ENCODE measurements at places on chromosomes 2 and 18.

- no peak for DNase-seq
Measured at GRCh38 chr18:34695310-34695709, 14.8 kb upstream of the DTNA start.

- DNase-seq, result no peak
Measured at GRCh38 chr2:187319441-187320108, 128.5 kb downstream of the CALCRL start.

DNA sequence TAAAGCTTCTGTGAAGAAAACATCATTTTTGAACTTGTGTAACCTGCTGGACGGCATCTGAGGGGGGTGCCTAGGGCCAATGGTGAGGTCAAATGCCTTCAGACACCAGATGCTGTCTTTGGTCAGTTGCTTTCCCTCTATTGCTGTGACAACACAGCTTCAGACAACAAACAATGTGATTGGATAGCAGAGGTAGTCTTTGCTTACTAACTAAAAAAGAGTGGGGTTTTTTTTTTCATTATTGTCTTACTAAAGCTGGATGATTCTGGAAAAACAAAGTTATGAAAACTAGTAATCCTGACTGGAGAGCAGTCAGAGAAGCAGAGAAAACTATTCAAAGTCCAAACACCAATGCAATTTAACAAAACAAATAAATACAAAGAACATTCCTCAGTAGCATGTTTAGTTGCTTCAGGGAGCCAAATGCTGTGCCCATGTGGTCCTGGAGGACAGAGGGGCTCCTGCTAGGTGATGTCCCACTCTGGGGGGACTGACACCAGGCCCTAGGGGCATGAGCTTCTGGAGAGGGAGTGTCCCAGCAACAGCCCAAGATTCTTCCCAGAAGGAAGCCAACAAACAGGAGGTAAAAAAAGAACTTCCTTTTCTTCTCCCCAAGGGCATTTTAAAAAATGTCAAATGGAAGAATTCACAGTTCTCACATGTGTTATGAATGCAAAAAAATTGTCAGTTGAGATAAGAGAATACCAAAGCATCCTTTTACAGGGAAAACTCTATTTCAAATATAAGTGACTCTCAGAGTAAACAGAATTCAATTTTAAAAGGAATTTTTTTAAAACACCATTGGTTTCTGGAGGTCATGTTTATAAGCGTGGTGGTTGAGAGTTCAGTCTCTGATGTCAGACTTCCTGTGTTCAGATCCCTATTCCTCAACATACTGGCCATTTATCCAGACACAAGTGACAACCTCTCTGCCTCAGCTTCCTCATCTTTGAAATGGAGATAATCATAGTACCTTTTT is 181.1 kb upstream of the PGAP1 start:
- no peak for DNase-seq

GRCh38 chr18:13279181-13280069 is 60.9 kb downstream of the LDLRAD4 start:
- no peak for DNase-seq

GRCh38 chr18:8988260-8988871 is 114.1 kb upstream of the NDUFV2 start:
- peak; percentile 36 for DNase-seq

GRCh38 chr2:241951316-241951700 is 81.8 kb downstream of the RTP5 start:
- no peak for DNase-seq

DNA sequence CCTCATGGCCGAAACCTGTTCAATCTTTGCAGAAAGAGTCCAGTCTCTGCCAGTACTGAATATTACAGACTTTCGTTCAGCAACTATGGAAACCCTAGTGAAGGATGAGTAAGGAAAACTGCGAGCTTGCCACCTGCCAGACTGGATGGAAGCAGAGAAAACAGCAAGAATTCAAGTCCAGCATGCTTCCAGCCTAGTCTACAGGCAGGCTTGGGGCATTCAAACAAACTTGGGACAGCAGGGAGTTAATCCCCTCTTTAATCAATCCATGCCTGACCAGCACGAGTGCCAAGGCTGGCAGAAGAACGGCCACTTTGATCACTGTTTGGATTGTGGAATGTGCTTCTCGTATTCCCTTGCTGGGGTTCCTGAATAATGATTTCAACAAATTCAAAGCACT is 145.2 kb downstream of the EPHA4 start:
- DNase-seq, result no peak

DNA sequence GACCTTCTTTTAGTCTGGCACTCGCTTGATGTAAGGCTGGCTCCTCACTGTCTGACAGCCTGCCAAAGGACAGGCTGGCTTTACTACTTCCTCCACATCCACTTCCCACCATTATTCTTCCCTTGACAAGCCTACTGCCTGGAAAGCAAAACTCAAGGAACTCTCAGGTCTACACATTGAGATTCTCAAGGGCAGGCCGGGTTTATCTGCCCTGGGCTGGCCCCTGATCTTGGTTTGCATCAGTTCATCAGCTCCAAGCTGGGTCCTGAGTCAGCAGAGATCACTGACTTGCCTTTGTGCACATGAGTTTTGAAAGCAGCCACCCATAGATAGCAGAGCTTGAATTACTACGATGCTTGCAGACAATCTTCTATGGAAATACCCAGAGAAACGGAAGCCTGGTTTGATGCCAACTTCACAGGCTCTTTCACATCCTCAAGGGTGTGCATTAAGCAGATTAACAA is 53.9 kb downstream of the KCTD18 start:
- no peak for DNase-seq

GRCh38 chr2:239824046-239824694 is 201.0 kb downstream of the NDUFA10 start:
- no peak for DNase-seq

- no peak for DNase-seq
Measured at GRCh38 chr2:189337656-189338055, 103.6 kb upstream of the WDR75 start.

DNA sequence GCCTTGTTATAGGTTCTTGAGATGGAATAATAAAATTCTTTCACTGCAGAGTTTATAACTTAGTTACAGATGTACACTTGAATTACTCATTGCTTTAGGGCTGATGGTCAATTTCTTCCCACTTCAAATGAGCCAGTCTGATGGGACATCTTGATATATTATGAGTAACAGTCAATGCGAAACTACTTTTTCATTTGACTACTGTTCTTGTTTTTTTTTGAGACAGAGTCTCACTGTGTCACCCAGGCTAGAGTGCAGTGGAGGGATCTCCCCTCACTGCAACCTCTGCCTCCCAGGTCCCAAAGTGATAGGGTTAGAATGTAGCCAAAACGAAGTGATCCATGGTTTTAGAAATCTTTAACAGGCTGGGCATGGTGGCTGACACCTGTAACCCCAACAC is 57.1 kb downstream of the ST3GAL5 start:
- DNase-seq, result no peak

- no peak for DNase-seq
Measured at GRCh38 chr2:152475982-152476381, 141.0 kb downstream of the FMNL2 start.

DNA sequence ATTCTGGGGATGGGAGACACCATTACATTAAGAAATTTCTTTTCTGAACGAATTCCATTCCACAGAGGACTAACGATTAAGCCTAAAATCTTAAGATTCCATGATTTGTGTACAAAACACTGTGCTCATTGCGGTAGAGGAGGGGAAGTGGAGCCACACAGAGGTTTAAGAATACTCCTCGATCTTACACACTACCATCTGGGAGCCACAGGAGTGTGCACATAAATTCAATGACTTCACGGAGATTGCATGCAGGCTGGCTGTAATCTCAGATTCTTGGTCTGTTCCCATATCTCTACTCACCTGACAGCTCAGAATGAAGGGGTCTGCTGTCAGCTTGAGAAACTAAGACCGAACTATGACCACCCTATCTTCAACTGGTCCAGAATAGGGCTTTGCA is 762 bp downstream of the VPS4B start:
- DNase-seq, result no peak

DNA sequence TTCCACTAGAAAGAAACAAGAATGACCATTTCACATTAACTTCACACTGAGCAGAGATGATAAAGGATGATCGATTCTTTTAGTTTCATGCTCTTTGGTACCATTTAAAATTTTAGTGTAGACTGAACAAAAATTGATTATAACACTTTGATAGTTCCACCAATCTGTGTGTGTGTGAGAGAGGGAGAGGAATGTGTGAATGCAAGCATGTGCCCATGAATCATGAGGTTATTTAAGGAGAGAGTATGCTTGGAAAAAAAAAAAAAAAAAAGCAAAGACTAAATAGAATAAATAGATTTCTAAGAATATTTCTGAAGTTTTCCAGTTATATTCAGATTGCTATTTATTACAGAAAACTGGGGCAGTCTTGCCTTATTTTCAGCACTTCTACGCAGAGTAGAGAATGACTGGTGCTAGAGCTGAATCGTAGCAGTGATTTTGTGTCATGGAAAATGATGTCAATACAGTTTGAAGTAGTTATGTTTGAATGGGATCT is 900.8 kb downstream of the SLC4A3 start:
- no peak for DNase-seq

- no peak for DNase-seq
Measured at GRCh38 chr2:99480390-99480789, 9.4 kb downstream of the REV1 start.

DNA sequence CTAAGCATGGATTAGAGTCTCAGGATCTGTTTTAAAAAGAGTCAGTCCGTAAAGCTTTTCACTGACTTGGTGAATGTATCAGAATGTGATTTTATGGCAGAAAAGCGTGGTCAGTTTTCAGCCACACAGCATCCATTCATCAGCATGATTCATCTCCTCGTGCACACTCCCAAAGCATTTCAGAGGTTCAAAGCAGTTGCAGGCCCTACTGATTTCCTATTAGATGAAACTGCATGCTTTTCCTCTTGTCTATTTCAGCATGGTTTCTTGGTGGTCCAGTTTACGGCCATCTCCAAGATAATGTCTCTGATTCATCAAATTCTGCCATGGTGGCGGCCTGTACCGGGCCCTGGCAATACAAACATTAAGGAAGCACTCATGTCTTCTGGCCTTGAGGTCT is 4.8 kb upstream of the PARD6G start:
- DNase-seq, result peak; percentile 26

GRCh38 chr2:129698593-129698992 is 280.9 kb upstream of the RAB6C start:
- DNase-seq, result no peak

DNA sequence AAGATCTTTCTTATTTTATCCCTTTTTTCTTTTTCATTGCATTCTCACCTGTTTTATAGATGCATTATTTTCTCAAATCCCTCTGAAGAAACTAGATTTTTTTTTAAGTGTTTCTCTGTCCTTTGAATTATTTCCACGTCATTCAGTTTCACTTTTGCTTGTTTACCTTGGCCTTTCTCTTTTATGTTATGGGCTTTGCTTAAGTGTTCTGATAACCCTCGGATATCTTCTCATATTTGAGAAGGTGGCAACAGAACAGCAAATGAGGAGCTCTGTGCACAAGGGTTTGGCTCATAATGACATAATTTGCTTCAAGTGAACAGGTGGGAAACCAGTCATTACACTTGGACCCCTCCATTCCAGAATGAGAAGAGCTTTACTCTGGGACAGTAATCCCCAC is 111.9 kb downstream of the C1D start:
- DNase-seq, result no peak

GRCh38 chr18:3447068-3447894 is 2.7 kb upstream of the TGIF1 start:
- DNase-seq, result no peak

DNA sequence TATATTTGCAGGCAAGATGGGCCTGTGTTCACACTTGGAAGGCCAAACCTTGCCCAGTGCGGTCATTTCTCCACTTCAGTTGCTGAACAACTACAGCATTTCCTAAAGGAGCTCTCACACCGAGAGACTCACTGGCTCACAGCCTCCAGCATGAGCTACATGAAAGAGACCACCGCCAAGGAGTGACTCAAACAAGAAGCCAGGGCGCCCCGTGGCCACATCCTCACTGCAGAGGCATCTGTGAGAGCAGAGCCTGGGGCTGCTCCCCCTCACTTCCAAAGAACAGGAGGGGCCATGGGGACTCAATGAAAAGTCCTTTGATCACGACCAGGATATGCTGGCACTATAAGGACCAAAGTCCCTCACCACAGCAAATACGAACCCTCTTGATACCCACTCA is 50.0 kb downstream of the TMEM163 start:
- DNase-seq, result no peak

DNA sequence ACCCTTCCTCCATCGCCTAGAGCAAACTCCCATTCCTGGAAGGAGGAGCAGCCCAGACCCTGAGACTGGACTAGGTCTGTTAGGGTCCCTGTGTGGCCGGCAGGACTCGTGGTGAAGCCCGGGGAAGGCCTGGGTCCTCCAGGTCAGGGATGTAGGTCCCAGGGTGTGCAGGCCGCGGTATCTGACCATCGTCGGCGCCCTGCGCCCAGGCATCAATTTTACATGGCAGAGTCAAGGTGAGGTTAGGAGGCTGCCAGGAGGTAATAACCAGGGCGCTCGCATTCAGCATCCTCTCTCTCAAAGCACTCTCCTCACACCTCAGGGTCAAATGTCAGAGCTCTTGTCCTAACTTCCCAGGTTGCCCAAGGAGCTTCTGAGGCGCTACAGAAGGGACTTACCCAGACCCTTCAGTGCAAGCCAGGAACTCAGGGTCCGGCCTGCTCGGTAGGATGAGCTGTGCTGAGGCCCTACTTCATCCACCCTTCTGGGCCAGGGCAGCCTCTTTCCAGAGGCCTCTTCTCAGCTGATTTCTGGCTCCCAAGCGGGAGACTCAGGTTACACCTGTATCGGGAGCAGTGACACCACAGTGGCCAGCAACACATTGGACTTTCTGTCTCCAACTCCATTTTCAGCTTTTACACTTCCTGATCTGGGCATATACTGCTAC is 628 bp downstream of the SH2D6 start:
- no peak for DNase-seq

GRCh38 chr18:6478121-6478520 is 63.4 kb upstream of the L3MBTL4 start:
- DNase-seq, result no peak

DNA sequence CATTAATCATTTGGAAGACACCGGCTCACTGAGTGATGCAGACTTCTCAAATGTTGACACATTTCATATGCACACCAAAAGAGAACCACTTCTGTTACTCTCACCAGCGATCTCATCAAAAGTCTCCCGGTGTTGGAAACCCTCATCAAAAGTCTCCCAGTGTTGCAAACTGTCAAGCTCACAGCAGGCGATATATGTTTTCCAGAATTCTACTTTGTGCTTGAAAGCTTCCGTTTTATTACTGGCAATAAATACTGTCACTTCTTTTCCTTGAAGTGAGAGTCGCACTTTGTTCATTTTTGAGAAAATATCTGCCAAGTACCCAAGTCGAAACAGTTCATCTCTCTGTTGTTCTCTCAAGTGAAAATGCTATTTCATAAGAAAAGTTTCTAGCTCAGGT is 20.5 kb downstream of the MLPH start:
- no peak for DNase-seq
